ENCODE measurements at places on chromosomes 5 and 9.

DNA sequence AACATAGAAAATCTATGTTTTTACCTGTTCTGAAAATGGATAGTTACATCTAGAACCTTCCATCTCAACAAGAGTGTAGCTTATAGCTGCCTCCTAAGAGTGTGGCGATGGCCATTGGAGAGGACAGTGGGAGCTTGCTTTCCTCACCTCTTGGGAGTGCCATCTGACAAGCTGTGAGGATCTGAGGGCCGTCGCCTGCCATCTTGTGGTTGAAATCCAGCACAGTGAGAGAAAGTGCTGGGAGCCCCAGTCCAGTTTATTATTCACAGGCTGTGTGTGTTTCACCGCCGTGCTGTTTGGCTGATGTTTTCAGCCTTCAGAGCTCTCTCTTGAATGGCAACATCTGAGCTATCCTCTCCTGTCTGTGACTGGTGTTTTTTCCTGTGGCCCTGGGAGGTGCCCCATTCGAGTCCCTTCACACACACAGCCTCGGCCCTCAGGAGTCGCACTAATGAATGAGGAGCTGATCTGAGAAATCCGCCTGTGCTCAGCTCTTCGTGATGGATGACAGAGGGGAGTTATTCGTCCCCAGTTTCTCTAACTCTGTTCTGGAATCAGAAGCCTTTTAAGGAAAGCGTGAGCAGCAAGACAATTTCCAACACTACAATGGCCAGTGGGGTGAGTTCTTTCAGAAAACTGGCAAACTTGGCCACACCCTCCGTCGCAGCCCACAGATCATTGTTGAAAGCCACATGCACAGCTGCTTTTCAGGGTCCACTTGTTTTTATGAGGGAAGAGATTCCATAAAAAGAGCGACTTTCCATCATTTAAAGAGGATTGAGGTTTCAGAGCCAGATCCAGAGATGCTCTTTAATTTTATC, 170.3 kb downstream of the PDZD2 start:
- DNase-seq, result peak; percentile 58

- DNase-seq, result no peak
Measured at GRCh38 chr5:91865915-91866314, 482.8 kb upstream of the ARRDC3 start.

DNA sequence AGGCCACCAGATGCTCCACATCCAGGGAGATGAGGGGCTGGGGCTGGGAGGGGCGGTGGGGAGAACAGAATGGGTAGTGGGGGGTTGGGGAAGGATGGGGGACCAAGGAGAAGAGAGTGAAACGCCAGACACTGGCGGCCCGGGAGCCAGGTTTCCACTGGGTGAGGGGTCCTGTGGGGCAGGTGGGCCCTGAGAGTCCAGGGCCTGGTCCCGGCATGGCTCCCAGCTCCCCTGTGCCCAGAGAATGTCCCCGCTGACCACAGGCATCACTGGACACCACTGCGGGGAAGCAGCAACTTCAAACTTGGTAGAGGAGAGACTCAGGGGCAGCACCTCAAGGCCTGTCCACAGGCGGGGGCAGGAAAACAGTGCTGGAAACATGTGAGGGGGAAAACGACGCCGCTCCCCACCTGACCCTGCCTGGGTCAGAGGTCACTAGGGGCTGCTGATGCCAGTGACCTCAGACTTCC, 13.2 kb downstream of the NINJ1 start:
- no peak for DNase-seq

DNA sequence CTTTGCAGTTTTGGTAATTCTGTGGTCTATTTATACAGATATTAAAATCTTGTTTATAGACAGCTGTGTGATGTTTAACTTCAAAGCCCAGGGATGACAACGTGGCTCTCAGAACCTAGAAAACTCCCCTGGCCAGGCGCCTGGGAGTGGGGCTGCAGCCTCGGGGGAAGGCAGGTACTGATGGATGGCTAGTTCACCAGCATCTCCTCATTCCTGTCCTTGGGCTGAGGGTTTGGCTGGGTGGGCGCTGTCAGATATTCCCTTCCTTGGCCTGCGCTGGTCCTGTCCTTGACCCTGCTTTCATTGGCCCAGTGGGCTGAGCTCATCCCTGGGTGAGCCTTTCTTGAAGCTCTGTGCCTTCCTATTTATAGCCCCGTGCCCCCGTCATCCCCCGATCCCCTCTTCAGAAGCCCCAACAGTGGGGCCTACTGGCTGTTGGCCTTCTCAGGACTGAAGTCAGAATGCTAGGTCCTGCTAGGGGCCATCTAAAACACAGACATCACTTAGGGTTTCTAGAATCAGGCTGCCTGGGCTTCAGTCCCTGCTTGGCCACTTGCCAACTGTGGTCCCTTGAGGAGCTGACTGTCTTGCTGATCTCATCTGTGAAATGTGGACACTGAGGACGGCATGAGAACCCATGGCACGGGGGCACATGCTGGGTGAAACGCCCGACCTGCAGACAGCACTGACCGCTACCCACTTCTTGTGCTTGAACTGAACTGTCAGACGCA, 20.9 kb downstream of the SH3GLB2 start:
- no peak for DNase-seq

GRCh38 chr9:130417602-130418001, 27.2 kb upstream of the ASS1 start:
- no peak for DNase-seq

GRCh38 chr5:97923496-97923895, 740.4 kb upstream of the RIOK2 start:
- no peak for DNase-seq

- peak; percentile 16 for DNase-seq
Measured at GRCh38 chr5:149526845-149527590, 24.2 kb downstream of the CSNK1A1 start.

- DNase-seq, result no peak
Measured at GRCh38 chr5:126673477-126673876, 72.7 kb downstream of the PHAX start.

GRCh38 chr5:59137846-59138245, 555.0 kb downstream of the RAB3C start:
- no peak for DNase-seq

GRCh38 chr5:176658817-176659511, 11.7 kb downstream of the TSPAN17 start:
- DNase-seq, result no peak

- no peak for DNase-seq
Measured at GRCh38 chr5:71705421-71705820, 13.7 kb upstream of the CARTPT start.

GRCh38 chr5:51034222-51034901, 348.9 kb upstream of the ISL1 start:
- DNase-seq, result no peak

GRCh38 chr9:117782931-117783788, 79.0 kb downstream of the TLR4 start:
- peak; percentile 20 for DNase-seq

DNA sequence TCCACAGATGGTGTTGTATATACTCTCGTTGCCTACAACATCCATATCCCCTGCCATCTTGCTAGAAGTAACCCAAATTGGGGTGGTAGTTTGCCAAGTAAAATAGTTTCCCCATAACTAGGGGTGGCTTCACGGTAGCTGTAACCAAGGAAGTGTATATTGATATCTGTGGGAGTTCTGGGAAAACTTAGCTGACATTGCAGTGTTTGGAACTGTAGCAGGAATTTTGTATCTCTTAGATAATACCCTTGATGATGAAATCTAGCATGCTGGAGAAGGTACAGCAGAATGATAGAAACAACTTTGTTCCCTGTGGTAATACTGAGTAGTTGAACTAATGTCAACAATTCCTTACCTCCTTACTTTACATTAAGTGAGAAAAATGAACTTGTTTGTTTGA, 29.8 kb downstream of the FBXL7 start:
- no peak for DNase-seq

DNA sequence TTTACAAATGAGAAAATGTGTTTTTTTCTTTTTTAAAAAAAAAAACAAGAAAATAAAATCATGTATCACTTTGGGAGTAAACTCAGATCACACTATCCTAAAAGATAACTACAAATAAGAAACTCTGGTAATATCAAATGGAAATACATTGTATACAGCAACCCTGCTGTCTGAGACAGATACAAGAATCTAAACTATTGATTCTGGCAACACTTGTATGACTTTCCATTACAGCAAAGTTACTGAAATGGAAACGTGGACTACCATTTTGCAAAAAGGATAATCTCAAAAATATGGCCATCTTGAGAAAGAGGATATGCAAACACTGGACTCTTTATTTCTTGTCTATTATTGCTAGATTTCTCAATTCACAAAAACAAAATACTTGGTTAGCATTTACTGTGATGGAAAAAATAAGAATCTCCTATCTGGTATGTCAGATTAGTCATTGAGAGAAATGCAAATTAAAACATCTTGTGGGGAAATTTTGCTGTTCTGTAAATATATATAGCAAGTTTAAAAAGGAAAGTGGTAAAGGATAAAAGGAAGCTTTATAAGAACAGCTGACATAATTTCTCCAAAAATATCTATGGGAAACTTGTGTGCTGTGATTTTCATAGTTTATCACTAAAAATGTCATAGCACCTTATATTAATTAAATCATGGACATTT, 112.9 kb upstream of the FER start:
- no peak for DNase-seq

- no peak for DNase-seq
Measured at GRCh38 chr5:157471709-157472108, 11.7 kb downstream of the NIPAL4 start.

GRCh38 chr5:149572170-149572569, 9.1 kb upstream of the ARHGEF37 start:
- no peak for DNase-seq

GRCh38 chr5:6713274-6714225, at the start of gene TENT4A:
TENT4A (plus strand) TSS chr5:6713432; CDS start chr5:6713984, 552 bp downstream.
- no peak for DNase-seq

DNA sequence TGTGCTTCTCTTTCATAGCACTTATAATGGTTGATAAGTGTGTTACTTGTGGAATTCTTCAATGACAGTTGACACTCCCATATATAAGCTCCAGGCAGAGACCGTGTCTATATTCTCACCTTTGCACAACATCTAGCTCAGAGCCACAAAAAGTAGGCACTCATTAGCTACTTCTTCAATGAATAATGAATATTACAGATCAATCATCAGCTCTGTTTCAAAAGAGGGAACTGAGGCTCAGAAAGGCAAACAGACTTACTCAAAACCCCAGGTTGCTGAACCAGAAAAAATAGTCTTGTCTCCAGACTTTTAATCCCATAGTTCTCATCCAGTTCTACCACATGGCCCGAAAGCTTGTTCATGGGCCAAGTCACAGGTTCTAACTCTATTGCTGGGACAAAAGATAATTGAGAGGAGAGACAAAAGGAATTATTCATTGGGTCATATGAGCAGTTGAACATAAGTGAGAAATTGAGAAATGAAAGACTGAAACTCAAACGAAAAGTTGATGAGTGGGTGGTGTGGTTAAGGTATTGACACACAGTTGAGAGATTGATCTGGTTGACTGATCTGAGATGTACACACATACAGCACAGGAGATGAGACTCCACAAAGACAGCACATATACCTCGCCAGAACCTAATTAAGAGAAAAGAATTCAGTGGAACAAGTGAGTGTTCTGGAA, 381.6 kb downstream of the EFNA5 start:
- DNase-seq, result no peak

GRCh38 chr5:113660206-113660605, 146.7 kb downstream of the YTHDC2 start:
- no peak for DNase-seq

DNA sequence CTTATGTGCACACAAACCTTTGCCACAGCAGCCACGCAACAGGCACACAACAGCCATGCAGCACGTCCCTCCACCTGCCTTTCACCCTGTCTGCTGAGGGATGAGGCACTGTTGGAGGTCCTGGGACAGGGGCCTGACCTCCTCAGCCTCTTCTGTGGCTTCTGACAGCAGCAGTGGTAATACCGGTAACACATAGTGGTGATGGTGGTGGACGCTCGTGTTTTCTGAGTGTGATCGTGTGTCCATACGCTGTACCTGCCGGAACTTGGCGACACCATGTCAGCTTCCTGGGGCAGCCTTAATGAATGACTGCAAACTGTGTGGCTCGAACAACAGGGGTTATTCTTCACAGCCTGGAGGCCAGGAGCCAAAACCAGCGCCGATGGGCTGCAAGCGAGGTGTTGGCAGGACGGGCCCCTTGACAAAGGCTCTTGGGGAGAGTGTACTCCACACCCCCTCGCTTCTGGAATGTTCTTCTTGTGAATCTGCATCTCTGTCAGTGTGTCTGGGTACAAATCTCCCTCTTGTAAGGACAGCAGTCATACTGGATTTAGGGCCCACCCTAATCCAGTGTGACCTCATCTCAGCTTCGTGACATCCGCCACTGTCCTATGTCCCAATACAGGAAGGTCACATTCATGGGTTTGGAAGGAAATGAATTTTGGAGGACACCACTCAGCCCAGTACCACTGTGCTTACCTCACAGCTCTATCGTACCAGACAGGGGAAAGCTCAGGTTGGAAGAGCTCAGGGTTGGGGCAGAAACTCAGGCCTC, 55.3 kb upstream of the EXOC3 start:
- DNase-seq, result no peak

DNA sequence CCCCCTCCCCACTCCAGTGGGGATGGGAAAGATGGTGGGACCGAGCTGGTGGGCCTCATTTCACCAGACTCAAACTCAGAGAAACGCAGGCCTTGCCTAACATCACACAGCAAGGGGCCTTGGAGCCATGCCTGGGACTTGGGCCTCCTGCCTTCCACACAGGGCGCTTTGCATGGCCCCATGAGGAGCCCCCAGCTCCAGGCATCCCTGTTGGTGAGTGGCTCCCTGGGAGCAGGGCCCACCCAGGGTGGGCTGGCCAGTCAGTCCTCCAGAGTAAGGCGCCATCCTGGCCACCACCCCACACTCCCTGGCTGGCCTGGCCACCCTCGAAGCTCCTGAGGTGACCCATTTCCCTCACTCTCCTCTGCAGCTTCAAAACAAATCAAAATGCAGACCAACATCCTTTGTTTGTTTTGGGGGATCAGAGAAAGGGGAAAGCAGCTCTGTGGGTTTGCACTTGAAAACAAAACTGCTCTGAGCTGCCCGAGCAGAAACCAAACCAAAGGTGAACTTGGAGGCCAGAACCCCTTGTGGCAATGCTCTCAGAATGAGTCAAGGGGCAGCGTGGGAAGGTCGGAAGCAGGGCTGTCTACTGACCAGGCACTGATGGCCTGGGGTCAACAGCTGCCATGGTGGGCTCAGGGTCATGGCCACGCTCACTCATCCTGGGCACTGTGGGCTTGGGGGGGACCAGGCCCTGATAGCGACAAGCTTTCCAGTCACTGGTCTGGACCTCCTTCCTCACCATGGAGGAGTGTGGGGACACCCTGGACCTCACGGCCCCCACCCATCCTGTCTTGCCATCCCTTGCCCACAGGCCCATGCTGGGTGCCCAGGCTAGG, 37.0 kb upstream of the VDAC1 start:
- no peak for DNase-seq

Data from skin of body (tissue), 3 donors.